Bronchial smooth muscle cell (primary cell): ENCODE measurements at places on chromosomes 1 and 21. TPM values are rescaled to one million over a fixed set of nuclear protein-coding genes. Genes with fewer than 3 reads are reported as not detected.

Gene MYBPH
- total RNA-seq, result 0.16 and 0.26 TPM in 2 replicates

Gene BTG3
- total RNA-seq, result 9.8 and 10.6 TPM in 2 replicates

Gene TMEM63A
- total RNA-seq, result 11.7 and 15.4 TPM in 2 replicates

Gene ZNF697
- 7.6 and 8.2 TPM in 2 replicates for total RNA-seq

Gene SMPDL3B
- total RNA-seq, result not detected in 2 replicates

Gene GREM2
- 0.09 and 0.63 TPM in 2 replicates for total RNA-seq

Gene PDZK1IP1
- not detected in 2 replicates for total RNA-seq

Gene EFNA3
- total RNA-seq, result 0.79 and 1.1 TPM in 2 replicates

Gene LCE3D
- not detected in 2 replicates for total RNA-seq

Gene EIF3I
- total RNA-seq, result 352 and 375 TPM in 2 replicates

Gene IGSF21
- not detected in 2 replicates for total RNA-seq

Gene MEGF6
- 1.5 and 2.4 TPM in 2 replicates for total RNA-seq

Gene ANKRD35
- total RNA-seq, result 2.9 and 5.2 TPM in 2 replicates

Gene CFHR5
- total RNA-seq, result not detected in 2 replicates

Gene HSD11B1
- total RNA-seq, result 33.3 and 35.0 TPM in 2 replicates

Gene ERG
- under 0.01 TPM in 2 replicates for total RNA-seq

Gene PRKCZ
- total RNA-seq, result 3.2 and 8.5 TPM in 2 replicates

Gene COL8A2
- total RNA-seq, result 3.0 and 8.0 TPM in 2 replicates

Gene NECTIN4
- under 0.01 and 0.34 TPM in 2 replicates for total RNA-seq

Gene CELA2B
- total RNA-seq, result not detected in 2 replicates

Gene RHBG
- not detected in 2 replicates for total RNA-seq

Gene CDC7
- 0.52 and 1.9 TPM in 2 replicates for total RNA-seq

Gene SLC5A3
- total RNA-seq, result 9.4 and 12.1 TPM in 2 replicates

Gene TMEM269
- total RNA-seq, result under 0.01 TPM in 1 of 2 replicates, not detected in the other

Gene LIN28A
- under 0.01 TPM in 1 of 2 replicates, not detected in the other for total RNA-seq

Gene AMY2A
- total RNA-seq, result 0.09 TPM in 1 of 2 replicates, not detected in the other

Gene CAMK1G
- total RNA-seq, result 0.63 TPM in 1 of 2 replicates, not detected in the other

Gene SRGAP2
- total RNA-seq, result 39.4 and 45.6 TPM in 2 replicates

Gene USH2A
- total RNA-seq, result under 0.01 TPM in 1 of 2 replicates, not detected in the other

Gene C8B
- not detected in 2 replicates for total RNA-seq

Gene NMNAT2
- total RNA-seq, result under 0.01 TPM in 2 replicates

Gene COL6A2
- total RNA-seq, result 1,128 and 2,830 TPM in 2 replicates

Gene BEND5
- not detected in 2 replicates for total RNA-seq

Gene PTPN22
- 0.77 and 0.95 TPM in 2 replicates for total RNA-seq

Gene TTLL7
- total RNA-seq, result 12.9 and 14.5 TPM in 2 replicates

Gene OR2L13
- not detected in 2 replicates for total RNA-seq

Gene LDLRAD1
- not detected in 2 replicates for total RNA-seq

Gene FOXJ3
- 6.4 and 15.0 TPM in 2 replicates for total RNA-seq
